ENCODE measurements at places on chromosomes 7 and 10.

DNA sequence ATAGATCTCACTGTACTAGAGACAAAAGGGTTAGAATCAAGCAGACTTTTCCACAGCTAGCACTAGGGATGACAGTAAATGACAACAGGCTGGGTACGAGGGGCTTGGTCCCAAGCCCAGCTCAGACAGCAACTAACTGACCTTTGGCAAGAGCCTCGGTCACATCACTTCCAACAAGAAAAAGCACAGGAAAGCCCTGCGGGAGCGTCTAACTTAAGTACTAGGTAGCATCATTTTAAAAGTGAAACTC lies 22.8 kb downstream of the CALML3 start:
- DNase-seq, result no peak

DNA sequence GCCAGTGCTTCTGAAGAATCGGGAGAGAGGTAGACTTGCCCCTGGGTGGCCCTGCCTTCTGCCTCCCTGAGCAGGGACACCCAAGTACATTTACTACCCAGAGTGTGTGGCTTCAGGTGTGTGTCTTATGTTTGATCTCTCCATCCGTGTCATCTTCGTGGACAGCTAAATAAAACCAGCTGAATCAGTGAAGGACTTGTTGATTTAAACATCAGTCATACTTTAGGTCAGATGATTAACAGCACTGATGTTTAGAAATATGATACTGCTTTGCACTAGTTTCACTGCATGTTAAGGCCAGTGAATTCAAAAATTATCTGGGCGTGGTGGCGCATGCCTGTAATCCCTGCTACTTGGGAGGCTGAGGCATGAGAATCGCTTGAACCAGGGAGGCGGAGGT lies 4.0 kb downstream of the MTG1 start:
- DNase-seq, result no peak

- DNase-seq, result no peak
Measured at GRCh38 chr10:29598851-29599311, 35.9 kb downstream of the SVIL start.

GRCh38 chr7:3892157-3892556 lies 591.1 kb downstream of the SDK1 start:
- no peak for DNase-seq

- no peak for DNase-seq
Measured at GRCh38 chr7:128781126-128781525, 5.5 kb upstream of the OPN1SW start.

- no peak for DNase-seq
Measured at GRCh38 chr10:124624466-124624865, 119.7 kb downstream of the FAM53B start.

DNA sequence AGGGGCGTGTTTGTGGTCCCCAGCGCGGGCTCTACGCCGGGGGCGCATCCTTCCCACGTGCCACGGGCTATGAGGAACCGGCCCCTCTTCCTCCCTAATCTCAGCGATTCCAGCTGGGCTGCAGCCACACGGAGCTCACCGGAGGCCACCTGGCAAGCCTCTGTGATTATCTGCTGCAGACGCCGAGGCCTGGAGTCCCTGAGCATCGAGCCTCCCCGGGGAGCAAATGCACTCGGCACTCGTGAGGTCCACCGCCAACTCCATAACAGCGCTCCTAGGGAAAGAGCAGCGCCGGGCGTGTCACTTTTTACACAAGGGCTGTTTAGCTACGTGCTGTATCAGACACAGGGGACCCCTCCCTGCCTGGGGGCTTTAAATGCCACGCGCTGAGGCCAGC lies 101.2 kb downstream of the DYNC2I1 start:
- DNase-seq, result no peak

DNA sequence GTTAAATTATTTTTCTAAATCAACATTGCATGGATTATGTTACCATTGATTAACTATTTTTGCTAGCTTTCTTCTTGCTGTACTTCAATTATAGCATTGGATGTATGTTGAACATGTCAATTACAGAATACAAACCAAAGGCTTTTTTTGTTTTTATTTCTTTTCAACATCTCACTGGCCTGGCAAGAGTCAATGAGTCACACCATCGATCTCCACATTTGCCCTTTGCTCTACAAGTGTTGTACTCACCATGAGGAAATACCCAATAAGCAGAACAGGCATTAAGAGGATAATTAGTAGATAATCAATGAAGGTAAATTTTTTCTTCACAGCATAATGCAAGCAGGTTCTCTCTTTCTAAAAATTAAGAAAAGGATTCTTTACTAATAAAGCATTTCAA lies 23.3 kb downstream of the ANKRD22 start:
- DNase-seq, result no peak

DNA sequence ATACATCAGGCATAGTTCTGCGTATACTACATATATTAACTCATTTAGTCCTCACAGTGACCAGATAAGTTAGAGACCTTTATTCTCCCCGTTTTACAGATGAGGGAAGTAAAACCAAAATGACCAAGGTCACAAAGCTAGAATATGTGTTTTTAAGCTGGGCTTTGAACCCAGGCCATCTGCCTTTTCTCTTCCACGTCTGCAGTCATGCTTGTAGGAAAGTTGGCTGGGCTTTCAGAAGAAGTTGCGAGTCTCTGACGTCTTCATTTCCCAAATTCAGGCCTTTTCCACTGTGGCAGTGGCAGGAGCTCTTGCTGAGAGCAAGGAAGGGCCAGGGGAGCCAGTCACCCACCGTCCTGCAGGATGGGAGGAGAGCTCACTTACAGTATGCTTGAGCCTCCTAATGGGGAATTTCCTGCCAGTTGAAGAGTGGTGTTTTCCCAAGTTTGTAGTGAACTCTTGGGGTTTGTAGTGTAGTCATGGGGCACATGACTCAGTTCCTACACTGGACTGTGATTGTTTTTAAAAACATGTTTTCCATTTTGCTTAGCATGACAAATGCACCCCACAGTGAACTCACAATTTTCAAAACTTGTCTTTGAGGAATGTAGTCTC lies 34.2 kb downstream of the CYP17A1 start:
- DNase-seq, result peak; percentile 52

GRCh38 chr7:19530261-19530660 lies 178.6 kb downstream of the POLR1F start:
- DNase-seq, result no peak

DNA sequence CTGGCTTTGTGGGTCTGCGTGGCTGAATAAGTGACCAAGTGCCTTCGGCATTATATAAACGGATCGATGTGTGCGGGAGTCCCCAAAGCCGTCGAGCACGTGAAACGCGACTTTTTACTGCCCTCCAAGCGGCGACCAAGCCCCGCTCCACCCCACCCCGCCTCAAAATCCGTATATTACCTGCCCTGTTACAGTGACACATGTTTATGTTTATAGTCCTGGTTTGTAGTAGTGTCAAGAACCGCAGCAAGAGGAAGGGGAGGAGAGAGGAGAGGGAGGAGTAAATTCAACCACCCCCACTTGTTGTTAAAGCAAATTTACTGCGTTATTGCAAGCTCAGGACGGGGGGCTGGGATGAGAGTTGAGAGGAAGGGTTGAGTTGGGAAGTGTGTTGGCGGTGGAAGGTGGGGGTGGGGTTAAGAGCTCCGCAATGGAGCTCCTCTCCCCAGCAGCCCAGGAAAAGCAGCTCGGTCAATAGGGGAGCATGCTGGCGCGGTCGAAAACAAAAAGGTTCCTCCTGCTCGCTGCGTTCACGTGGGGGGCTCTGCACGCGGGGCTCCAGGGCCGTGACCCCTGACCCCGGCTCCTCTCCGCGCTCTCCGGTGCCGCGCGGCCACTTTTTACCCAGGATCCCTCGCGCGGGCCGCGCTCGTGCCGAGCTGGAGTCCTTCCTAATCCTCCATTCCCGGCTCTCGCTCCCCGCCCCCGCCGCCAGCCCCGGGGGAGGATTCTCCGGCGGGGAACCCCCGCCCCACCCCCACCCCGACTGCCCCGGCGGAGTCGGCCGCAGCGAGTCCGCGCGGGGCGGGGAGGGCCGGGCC lies at the start of gene SKIDA1:
TSS of gene SKIDA1 (minus strand) at position 316 of the 821 bp plus-strand sequence. CDS start 7,860 bp downstream, outside the sequence.
- no peak for DNase-seq

DNA sequence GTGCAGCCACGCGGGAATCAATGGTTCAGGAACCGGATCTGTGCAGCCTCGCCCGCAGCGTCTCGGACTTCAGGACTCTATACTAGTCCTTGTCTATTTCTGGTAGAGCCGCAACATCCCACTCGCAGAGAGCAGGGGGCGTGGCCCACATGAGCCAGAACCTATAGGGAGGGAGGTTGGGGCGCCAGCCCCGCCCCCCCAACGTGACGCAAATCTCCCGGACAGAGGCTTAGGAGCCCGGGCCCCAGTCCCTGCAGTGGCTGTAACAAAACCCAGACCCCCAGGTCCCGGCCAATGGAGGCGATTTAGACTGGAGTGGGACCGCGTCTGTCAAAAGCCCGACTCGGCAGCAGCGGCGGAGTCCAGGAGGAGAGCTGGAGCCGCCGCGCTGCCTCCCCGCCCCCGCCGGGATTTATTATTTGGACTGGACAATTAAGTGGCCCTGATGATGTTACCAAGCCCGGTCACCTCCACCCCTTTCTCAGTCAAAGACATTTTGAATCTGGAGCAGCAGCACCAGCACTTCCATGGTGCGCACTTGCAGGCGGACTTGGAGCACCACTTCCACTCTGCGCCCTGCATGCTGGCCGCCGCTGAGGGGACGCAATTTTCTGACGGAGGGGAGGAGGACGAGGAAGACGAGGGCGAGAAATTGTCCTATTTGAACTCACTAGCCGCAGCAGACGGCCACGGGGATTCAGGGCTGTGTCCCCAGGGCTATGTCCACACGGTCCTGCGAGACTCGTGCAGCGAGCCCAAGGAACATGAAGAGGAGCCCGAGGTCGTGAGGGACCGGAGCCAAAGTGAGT lies at the start of gene NKX2-3:
TSS of gene NKX2-3 (plus strand) at position 256 of the 809 bp plus-strand sequence. CDS start at position 446, 190 bp downstream.
- DNase-seq, result no peak

DNA sequence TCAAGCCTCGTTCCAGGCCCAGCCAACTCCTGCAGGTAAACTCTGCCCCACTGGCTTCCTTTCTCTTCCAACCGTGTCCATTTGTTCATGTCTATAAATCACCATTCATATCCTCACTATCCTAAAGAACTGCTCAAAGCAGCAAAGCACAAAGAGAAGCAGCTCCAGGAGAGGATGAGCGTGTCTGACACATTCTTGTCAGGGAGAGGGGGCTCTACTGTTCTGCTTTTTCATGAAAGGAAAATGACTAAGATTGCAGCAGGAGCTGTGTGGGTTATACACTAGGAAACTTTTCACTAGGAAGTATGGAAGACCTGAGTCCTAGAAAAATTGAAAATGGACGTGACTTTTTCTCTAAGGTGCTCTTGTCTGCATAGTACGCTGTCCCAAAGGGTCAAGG lies 16.7 kb downstream of the AGFG2 start:
- DNase-seq, result no peak

DNA sequence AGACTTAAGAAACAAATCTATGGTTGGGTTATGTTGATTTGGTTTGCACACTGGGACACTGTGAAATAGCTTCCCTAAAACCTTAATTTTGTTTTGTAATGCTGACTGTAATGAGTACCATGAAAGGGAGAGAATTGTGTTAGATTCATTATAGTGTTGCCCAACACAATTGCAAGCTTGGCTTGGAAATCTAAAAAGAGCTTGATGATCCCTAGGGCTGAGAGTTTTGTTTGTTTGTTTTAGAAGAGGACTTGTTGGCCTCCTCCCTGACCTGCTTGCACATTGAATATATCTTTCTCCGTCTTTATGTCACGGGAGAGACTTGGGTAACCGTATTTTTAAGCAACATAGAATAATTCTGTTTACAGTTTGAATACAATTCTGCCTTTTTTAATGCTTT lies 410.1 kb downstream of the ARL4A start:
- DNase-seq, result no peak

DNA sequence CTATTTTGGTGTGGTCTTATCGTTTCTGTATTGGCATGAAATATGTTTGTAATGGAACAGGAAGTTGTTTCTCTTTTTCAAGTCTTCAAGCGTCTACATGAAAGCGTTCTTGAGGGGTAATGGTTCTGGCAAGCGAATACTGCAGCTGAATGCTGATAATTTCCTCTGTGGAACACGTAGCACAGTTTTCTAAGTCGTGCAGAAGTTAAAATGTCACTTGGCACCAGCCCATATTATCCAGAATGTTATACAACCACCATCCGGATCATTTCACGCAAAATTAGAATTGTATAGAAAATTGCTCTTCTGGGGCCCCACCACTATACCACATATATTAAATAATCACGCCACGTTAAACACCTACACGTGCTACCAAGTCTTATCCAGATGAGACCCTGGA lies 354.3 kb downstream of the CALN1 start:
- DNase-seq, result no peak

- DNase-seq, result no peak
Measured at GRCh38 chr7:14851610-14852009, 50.9 kb downstream of the DGKB start.

DNA sequence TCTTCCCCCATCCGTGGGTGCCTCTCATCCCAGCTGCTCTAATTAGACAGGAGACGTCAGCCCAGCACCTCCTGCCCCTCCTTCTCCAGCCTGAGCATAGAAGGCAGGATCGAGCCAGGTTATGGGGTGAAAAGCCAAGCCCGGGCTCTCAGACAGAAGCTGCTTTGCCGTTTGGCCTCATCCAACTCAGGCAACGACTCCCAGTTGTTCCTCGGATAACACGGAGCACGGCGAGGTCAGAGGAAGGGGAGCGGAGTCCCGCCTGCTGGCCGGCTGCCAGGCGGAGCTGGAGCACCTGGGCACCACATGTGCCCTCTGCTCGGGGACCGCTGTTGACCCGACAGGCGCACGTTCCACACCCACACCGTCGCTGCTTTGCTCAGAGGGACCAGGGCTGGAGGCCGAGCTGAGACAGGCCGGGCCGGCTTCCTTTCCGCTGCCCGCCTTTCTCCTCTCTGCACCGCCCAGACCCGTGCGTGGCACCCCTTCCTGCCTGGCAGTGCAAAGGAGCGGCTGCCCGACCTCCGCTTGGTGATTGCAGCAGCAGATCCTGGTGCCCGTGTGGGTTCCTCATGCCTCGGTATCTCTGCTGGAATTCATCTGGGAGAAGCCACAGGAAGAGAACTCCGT lies 21.6 kb upstream of the UNCX start:
- DNase-seq, result no peak

DNA sequence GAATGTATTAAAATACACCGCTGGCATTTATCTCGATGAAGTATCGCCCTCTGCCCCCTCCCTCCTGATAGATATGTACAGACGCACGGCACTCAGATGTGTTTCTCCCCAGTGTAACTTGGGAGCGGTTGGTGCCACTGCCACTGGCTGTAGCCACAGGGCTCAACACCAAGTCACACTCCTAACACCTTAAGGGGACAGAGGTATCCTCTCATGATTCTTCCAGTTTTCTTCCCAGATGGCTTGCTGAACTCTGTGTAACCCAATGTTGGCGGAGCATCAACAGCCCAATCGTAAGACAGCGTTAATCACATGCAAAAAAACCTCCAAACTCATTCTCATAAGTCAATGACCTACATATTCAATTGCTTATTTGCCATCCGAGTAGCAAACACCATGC lies 35.5 kb downstream of the CTBP2 start:
- no peak for DNase-seq

DNA sequence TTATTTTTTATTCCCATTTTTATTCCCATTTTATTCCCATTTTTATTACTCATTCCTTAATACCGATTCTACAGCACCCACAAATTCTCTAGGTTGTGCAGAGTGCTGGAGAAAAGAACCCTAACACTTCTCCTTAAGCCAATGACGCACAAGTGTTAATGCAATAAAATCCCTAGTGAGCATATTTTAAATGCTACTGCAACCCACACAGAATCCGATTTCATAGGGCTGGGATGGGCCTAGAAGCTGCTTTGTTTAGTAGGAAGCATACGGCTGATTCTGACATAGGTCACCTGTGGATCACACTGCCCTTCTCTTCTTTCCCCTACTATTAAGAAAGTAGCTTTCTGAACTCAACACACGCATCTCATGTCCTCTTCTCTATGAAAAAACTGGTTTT lies 45.1 kb upstream of the CABCOCO1 start:
- DNase-seq, result no peak

- DNase-seq, result no peak
Measured at GRCh38 chr10:82738592-82738991, 863.6 kb downstream of the NRG3 start.

All from iPS DF 6.9 (cell line).